Stimulated activated CD4-positive, alpha-beta T cell treated with anti-CD3 and anti-CD28 coated beads, Interleukin-2, amount 100 ng/mL, for 48 hours (primary cell): ENCODE measurements at places on chromosomes 6 and 20.

DNA sequence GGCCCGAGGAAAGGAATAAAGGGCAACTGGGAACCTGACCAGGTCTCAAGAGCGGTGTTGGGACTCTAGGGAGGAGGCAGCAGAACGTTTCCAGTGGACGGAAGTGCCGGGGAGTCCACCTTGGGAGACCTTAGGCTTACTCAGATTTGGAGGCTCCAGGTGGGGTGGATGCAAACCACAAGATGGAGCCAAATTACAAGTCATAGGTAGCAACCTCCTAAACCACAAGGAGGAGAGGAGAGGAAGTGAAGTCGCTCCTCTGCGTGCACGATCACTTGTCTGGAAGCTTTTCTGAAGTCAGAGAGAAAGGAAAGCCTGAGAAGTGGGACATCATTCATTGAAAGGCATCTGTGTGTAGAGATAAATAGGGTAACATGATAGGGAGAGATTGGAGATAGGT is 9.3 kb downstream of the HLA-DOA start:
- no peak for DNase-seq

- no peak for DNase-seq
These were observed 216.6 kb downstream of the HIVEP2 start for GRCh38 chr6:142728364-142728763.

DNA sequence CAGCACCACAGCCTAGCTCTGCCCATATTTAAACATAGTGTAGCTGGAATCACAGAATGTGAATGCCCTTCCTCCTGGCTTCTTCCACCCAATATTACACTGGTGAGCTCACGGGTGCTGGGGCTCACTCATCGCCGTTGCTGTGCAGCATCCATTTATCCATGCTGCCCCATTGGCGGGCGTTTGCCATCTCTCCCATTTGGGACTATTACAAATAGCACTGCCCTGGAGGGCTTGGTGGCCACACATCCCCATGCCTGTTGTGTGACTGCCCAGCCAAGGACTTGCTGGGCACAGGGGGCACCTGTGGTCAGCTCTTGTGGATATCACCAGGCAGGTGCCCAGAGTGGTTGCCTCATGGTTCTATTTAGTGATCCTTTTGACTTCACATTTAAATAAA is 54.5 kb upstream of the ENTPD6 start:
- DNase-seq: no peak

DNA sequence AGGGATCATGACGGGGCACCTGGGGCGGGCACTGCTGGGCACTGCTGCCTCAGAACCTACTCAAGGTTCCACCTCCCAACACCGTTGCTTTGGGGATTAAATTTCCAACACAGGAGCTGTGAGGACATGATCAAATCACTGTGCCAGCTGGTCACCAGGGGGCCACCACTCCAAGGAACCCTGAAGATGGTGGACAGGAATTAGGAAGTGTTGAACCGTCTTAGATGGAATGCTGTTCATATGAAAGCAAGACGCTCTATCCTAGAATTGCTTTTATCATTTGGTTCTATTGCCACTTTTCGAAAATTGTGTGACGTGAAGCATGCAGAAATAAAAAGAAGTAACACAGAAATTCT is 140.3 kb downstream of the DLL1 start:
- no peak for DNase-seq

- no peak for DNase-seq
These were observed 7.6 kb upstream of the CCN2 start for GRCh38 chr6:131958542-131959470.

GRCh38 chr6:128538763-128539162 is 18.4 kb upstream of the PTPRK start:
- DNase-seq: no peak

GRCh38 chr6:13428583-13429405 is 58.6 kb downstream of the GFOD1 start:
- no peak for DNase-seq

DNA sequence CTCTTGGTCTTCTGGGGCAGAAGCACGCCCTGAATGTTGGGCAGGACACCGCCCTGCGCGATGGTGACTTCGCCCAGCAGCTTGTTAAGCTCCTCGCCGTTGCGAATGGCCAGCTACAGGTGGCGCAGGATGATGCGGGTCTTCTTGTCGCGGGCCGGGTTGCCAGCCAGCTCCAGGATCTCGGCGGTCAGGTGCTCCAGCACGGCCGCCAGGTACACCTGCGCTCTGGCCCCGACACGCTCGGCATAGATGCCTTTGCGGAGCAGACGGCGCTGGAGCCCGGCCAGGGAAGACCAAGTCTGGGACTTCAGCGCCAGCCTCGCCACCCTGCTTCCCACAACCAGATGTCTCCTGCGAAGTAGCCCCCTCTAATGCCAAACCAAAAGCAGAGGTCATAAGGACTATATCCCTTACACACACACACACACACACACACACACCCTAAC is 8.0 kb upstream of the SLC17A3 start:
- no peak for DNase-seq

GRCh38 chr20:1577906-1578305 is 20.4 kb upstream of the SIRPD start:
- no peak for DNase-seq

- no peak for DNase-seq
These were observed 125.9 kb downstream of the ATXN1 start for GRCh38 chr6:16635291-16635809.

GRCh38 chr6:80696268-80696667 is 589.8 kb downstream of the BCKDHB start:
- DNase-seq: no peak

DNA sequence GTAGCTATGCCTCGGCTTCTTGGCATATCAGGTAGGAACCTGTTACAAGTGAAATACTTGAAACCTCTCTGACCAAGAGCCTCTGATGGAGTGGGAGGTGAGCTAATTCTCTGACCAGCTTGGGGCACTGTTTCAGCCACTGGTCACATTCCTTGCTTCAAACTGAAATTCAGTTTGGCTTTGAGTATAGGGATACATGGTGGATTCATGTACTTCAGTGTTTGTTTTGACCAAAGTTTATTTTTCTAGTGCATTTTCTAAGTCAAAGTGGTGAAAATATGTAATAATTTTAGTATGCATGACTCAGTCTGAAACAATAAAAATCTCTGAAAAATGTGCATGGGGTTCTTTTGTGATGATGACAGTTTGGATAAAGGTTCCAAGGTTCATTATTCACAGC is 18.6 kb downstream of the TTPAL start:
- no peak for DNase-seq

GRCh38 chr6:30818391-30818841 is 65.9 kb upstream of the DDR1 start:
- DNase-seq: no peak

DNA sequence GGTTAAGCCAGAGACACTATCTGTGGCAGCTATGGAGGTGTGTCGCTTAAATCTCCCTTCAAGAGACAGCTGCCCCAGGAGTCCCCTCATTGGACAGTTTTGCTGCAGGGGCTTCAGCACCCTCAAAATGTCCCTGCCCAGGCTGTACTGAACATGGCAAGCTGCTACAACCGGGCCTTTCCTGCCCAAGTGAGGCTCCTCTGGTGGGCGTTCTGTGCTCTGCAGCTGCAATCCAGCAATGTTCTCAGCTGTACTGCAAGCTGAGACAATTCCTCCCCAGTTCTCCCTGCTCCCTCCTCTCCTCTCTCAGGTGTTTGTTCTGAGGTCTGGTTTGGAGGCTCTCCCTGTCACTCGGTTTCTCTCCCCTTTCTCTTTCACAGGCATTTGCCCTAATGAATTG is 190.8 kb upstream of the LAMP5 start:
- DNase-seq: no peak

DNA sequence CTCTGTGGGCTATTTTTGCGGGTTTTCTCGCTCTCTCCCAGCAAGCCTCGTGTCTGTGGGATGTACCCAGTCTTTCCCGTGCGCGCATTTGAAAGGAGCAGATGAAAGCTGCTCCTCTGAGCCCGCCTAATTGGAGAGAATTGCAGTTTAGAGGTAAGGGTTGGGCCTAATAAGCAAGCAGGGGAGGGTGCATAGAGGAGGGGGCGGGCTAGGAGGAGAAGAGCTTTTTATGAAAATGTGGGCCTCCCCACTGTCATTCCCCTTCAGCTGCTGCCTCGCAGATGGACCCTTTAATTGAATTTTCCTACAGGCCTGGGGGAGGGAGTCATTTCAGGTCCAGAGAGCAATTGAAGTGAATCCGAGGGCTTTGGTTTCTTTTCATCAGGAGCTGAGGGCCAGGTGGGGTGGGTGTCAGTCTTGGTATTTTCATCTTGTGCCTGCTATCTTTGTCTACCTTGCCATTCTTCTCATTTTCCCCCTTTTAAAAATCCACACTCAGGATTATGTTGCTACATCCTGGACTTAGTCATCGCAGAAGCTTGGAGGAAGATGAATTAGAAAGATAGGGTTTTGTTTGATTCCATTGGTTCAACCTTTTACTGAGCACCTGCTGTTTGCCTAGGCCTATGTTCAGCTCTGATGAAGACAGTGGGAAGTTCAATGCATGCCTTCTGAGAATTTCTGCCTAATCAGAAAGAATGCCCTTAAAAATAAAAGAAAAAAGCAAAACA is 423.4 kb downstream of the CD83 start:
- DNase-seq: no peak

GRCh38 chr6:93176070-93176469 is 243.3 kb downstream of the EPHA7 start:
- no peak for DNase-seq

- DNase-seq: no peak
These were observed 55.9 kb upstream of the UBR2 start for GRCh38 chr6:42507901-42508300.

DNA sequence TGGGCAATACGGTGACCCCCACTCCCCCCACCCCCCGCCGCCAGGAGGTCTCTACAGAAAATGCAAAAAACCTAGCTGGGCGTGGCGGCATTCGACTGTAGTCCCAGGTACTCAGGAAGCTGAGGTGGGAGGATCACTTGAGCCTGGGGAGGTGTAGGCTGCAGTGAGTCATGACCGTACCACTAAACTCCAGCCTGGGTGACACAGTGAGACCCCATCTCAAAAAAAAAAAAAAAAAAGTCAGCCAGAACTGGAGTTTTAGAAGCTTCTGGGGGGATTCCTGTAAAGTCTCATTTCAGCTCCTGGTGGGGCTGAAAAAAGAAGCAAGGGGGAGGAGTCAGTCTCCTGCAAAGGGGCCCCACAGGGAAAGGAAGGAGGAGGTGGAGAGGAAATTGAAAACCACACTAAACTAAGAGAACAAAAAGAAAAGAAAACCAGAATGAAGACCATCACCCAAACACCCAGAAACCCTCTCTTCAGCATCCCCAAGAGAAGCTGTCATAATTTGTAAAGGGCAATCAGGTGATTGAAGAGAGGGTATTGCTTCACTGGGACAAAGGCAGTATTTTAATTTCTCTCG is 50.4 kb downstream of the NOL4L start:
- DNase-seq: no peak

DNA sequence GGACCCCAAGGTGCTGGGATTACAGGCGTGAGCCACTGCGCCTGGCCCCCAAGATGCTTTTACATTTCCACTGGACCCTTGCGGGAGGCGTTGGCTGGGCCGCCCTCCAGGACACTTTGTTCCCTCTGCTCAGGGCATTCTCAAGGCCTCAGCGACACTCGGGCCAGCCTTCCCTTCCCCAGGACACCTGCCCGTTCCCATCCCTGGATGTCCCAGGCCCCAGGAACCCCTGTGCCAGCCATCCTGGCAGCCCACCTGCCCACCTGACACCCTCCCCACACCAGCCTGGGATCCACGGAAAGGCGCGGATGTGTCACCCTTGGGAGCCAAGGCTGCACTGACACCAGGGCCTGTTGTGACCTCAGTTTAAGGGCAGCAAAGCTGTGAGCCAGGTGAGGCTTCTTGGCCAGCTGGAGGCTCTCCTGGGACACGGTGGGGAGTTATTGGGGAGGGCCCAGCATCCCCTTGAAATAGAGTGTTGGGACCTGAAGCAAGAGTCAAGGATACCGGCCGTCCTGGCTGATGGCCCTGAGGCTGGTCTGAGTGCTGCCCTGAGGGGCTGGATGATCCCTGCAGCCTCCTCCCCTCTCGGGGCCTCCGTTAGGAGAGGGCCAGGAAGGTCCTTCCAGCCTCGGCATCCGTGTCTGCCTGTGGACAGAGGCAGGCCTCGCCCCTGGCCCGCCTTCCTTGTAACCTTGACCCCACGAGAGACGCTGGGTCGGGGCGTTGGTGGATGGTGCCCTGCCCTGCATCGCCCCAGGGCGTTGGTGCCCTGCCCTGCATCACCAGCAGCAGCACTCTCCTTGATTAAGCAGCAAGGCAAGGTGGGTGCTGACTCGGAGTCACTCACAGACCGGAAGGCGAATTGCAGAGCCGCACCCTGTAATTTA is 84.2 kb upstream of the BHLHE23 start:
- DNase-seq: no peak

- no peak for DNase-seq
These were observed 85.6 kb upstream of the PTPRK start for GRCh38 chr6:128605961-128606360.

GRCh38 chr6:37131960-37132253 is 38.0 kb upstream of the PIM1 start:
- DNase-seq: no peak

- DNase-seq: no peak
These were observed 10.7 kb upstream of the LZTS3 start for GRCh38 chr20:3183896-3184612.

GRCh38 chr6:161143663-161144430 is 130.0 kb downstream of the AGPAT4 start:
- no peak for DNase-seq

GRCh38 chr20:45946149-45946970 is 11.9 kb downstream of the PCIF1 start:
- DNase-seq: no peak

DNA sequence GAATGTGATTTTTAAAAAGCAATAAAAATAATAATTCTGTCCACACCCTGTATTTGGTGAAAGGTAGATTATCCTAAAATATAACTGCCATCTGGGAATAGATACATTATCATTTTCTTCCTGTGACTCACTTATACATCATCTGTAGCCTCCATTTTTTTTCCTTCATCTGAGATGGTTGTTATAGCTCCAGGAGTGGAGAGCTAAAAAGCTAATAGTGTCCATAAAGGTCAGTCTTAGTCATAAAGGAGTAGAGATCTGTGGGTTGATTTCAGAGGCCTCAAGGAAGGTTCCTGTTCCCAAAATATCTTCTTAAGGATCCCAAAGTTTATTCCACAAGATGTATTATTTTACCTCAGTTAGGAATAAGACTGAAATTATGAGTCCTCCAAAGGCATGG is 41.1 kb downstream of the FBXO5 start:
- DNase-seq: no peak

- no peak for DNase-seq
These were observed 19.8 kb downstream of the GMPR start for GRCh38 chr6:16257999-16258708.

DNA sequence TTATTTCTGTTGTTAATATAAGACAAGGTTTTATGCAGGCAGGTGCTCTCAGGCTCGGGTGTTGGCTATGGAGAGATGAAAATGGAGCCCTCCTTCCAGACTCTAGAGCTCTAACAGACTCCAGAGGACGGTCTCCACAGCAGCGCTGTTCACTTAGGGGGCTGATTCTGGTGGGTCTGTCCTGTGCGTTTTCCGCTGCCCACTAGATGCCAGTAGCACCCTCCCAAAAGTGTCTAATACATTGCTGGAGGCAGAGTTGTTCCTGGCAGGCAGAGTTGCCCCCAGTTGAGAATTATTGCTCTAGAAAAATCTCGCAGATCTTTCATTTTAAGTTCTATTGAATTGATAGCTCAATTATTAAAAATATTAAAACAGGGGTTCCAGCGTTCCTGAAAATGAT is 109.9 kb downstream of the MAP3K4 start:
- DNase-seq: no peak
